ENCODE measurements at places on chromosomes 5 and 9. TPM values are rescaled to one million over a fixed set of nuclear protein-coding genes. Genes with fewer than 3 reads are reported as not detected.

Gene ACOT12
- not detected for polyA plus RNA-seq

DNA sequence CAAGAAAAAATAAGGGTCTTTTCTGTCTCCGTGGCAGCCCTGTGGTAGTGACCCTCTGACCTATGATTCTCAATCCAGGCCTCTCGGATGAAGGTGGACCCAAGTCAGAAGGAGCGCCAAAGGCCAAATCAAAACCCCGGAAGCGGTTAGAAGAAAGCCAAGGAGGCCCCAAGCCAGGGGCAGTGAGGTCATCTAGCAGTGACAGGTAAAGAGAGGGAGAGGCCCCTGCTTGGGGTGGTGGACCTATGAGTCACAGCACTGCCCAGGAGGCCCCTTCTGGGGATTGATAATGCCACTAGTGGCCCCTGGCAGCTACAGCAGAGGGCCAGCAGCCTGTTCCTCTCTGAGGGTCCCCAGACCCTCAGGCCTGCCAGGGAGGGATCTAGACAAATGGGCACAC, 6.4 kb upstream of the SLC2A8 start:
- no peak for DNase-seq

DNA sequence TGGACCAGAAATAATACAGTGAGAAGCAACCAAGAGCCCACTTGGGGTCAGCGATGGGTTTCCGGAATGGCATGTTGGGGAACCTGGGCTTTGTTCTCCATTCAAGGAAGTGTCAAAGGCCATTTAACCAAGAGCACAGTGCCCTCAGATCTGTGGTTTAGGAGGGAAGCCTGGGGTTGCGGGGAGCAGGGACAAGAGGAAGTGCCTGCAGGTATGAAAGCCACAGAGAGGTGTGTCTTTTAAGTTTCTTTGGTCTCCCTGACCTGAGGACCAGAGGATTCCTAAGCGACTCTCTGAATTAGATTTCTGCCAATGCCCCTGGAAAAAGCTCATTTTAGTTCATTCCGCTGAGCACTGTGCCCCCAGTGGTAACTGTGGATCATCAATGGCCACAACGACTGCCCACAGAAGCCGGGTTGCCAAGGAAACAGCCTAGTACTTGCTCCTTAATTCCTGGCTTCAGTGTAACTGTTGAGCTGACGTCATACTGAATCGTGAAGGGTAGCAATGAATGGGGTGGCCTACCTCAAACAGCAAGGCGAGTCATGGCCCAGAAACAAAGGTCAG, 107.3 kb upstream of the SPIN1 start:
- no peak for DNase-seq

Gene HK3
- polyA plus RNA-seq: 4.2 TPM

DNA sequence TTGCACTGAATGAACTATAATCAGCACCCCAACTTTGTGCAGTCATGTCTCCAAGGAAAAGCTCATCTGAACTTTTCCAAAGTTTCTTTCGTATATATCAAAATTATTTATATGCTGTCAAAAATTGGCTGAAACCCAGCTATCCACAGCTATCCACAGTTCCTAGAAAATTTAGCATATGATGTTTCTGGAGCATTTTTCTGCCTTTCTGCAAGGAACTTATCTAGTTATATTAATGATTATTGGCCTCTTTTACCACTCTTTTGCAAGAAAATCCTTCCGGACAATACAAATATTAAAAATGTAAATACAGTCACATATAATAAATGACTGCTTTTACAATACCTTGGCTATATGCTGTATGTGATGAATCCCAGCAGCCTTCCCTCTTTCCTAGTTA, 270.2 kb downstream of the TMEM167A start:
- DNase-seq: no peak

GRCh38 chr5:37005946-37006540, 129.5 kb downstream of the NIPBL start:
- DNase-seq: no peak

Gene TCERG1
- 23.4 TPM for polyA plus RNA-seq

Gene CDH9
- not detected for polyA plus RNA-seq

DNA sequence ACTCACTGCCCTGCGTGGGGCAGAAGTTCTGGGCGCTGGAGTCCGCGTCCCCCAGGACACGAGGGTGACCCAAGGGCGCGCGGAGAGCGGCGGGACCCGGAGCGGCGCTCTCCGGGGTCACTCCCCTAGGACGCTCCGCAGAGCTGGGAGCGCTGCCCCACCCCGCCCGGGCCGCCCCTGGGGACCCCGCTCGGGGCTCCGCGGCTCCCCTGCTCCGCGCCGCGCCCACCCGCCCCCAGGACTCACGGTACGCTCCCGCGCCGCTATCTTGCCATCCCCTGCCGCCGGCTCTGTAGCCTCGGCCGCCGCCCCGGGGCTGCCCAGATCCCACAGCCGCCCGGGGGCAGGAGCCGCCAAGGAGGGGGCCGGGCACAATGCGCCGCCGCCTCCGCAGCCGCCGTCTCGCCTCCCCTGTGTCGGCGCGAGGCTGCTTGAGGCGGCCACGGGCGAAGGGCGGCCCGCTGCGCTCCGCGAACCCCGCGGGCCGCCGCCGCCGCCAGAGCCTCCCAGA, 303 bp downstream of the LIFR start:
- DNase-seq: peak; percentile 52

DNA sequence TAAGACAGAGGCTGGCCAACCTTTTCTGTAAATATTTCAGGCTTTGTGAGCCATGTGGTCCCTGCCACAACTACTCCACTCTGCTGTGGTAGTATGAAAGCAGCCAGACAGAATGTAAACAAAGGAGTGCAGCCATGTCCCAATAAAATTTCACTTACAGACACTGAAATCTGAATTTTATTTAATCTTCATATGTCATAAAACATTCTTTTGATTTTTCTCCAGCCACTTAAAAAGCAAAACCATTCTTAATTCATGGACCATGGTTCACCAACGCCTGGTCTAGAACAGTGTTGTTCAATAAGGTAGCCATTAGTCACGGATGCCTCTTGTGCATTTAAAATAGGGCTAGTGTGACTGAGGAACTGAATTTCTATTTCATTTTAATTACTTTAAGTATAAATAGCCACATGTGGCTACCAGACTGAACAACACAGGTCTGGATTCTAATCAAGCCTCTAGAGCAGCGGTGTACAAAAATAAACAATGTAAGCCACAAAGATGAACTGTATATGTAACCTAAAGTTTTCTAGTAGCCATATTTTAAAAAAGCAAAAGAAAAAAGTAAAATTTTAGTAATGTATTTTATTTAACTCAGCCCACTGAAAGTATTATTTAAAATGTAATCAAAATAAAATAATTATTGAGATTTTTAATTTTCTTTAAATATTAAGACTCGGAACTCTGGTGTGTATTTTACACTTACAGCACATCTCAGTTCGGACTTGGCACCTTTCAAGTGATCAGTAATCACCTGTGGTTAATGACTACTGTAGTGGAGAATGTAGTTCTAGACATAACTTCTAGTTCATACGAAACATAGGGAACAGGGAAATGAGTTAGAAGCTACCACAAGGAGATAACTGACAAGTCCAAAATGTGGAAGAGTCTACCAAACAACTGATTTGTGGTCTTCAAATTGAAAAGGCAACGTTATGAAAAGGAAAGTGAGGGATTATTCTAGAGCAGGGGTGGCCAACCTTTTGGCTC, 14.3 kb downstream of the GEMIN5 start:
- DNase-seq: no peak

GRCh38 chr5:114695292-114695904, 333.5 kb downstream of the KCNN2 start:
- DNase-seq: no peak

Gene GLDC
- polyA plus RNA-seq: not detected

Gene SPATA24
- 12.6 TPM for polyA plus RNA-seq

GRCh38 chr5:126975796-126976195, 54.6 kb downstream of the MARCHF3 start:
- no peak for DNase-seq

Gene PCDHA4
- not detected for polyA plus RNA-seq

Gene PPWD1
- 14.0 TPM for polyA plus RNA-seq

Gene SPINK13
- not detected for polyA plus RNA-seq

- DNase-seq: no peak
Measured at GRCh38 chr9:131961496-131961880, 118.2 kb downstream of the MED27 start.

Gene SHC3
- polyA plus RNA-seq: 0.68 TPM

Gene RNF183
- polyA plus RNA-seq: not detected

DNA sequence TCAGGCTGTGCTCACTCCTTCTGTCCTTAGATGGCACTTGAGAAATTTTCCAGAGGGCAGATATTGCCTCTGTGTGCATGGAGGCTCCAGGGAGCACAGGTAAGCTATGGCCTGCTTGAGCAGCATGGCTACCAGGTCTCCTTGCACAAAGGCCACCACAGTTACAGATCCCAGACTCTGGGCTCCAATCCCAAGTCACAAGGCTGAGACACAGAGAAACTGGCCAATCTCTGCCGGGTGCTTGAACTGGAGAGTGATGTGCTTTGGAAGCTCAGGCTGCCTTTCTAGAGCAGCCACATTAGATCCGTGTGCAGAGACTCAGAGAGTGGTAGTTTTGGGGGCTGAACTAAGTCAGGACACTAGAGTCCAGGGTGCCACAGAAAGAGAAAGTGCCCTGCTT, 145.7 kb downstream of the SEMA6A start:
- no peak for DNase-seq

Gene DENND1A
- 9.8 TPM for polyA plus RNA-seq

Gene SMIM33
- not detected for polyA plus RNA-seq

GRCh38 chr5:96934708-96935558, 947 bp upstream of the LNPEP start:
- DNase-seq: peak; percentile 96

Gene UGT3A1
- not detected for polyA plus RNA-seq

Gene C1QTNF3
- 1.5 TPM for polyA plus RNA-seq

GRCh38 chr5:159257629-159258283, 5.3 kb upstream of the UBLCP1 start:
- no peak for DNase-seq

GRCh38 chr5:91357806-91358205, 25.3 kb downstream of the ARRDC3 start:
- DNase-seq: no peak

Gene MAN2A1
- 5.1 TPM for polyA plus RNA-seq

DNA sequence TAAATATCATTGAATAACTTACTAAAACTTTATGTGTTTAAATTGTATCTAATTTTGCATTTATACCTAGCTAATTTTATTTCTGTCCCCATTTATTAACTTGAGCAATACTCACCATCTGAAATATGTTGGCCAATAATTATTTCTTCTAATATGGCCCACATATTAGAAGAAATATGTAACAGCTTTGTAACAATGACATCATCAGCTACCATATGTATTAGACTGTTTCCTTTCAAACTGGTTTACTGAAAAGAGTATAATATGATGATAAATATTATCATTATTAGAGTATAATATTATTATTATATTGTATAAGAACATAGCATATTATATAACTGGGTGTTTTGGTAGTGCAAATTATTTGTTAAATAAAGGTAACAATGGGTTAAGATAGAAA, 220.5 kb downstream of the FBXL7 start:
- no peak for DNase-seq

DNA sequence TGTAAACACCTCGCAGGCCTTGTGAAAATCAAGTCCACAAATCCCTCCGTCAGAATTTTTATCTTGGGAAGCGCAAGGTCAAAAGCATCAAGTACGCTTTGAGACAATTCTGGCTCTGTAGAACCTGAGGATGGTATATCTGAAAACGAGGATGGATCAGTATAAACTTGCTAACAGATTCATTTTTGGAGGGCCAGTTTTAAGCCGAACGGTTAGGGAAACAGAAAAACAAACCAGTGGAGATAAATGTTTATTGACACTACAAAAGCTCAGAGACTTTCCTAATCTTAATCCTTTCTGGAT, 352 bp upstream of the PGGT1B start:
- no peak for DNase-seq

DNA sequence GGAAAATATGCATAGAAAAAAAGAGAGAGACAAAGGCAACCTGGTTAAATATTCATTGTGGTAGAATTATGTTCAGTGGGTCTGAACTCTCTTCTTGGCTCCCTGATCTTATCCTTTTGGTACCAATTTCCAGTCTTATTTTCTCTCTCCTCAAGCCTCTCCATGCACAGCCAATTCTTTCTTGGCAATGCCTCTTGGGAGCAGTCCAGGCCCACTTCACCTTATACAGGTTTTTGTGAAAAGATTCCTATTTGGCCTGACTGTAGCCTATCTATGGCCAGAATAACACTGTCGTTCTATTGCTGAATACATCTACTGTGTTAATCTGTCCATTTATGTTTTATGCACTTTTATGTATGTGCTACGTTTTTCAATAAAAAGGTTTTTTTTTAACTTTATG, 2.7 kb downstream of the ELOVL7 start:
- no peak for DNase-seq

Gene TMEM141
- polyA plus RNA-seq: 86.1 TPM

Gene PCDHB13
- polyA plus RNA-seq: 0.99 TPM

Data from heart left ventricle (tissue), 16 donors.